ENCODE measurements at places on chromosomes 5 and 9.
A peak's percentile ranks its signal among the peaks of the same experiment; 100 is the strongest.

GRCh38 chr5:28165096-28165495 is 1126.7 kb upstream of the CDH9 start:
- no peak for DNase-seq

GRCh38 chr5:3301306-3301705 is 294.3 kb upstream of the IRX1 start:
- no peak for DNase-seq

DNA sequence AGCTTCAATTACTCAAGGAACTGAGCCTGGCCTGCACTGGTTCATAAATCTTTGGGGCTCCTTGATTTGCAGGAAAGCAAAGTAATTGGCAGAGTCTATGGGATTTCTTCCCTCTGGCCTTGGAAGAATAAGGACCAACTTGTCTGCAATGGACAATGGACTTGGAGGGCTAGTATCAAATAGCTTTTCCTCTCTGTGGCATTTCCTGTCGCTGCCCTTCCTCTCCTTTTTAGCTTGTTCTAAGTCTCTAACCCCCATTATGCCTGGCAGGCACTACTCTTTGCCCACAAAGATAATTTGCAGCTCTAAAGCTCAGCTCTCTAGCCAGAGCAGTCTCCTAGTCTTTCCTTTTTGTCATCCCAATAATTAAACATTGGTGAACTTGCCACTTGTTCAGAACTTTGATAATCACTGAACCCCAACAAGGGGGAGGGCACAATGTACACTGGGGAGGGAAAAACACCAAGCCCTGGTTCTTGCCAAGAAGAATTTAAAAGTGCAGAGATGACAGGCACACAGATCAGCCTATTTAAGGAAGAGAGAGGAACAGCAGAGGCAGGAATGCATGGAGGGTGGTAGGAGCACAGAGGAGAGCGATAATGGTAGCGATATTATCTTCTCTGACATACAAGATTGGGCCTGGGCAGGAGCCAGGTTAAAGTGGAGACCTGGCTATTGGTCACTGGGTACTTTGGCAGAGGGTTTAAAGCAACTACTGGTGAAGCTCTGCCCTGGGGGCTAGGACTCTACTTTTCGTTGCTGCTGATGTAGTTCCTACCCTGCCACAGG is 38.5 kb downstream of the FAM219A start:
- DNase-seq, result no peak

GRCh38 chr5:163105456-163105855 is 331.9 kb upstream of the CCNG1 start:
- no peak for DNase-seq

DNA sequence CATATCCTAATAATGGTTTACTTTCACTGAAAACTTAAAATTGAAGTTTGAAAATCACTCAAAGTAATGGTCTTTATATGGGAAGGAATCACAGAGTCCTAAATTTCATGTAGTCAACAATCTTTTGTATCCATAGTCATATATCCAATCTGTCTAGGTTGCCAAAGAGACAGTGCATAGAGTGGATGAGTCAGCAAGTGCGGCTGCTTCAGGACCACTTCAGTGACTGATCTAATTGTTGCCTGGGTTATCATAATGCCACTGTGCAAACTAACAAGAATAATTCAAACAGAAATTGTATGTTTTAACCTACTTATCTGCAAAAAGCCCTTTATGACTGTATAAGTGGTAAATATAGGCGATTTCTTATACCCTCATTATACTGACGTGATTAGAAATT is 211.3 kb upstream of the PRR16 start:
- no peak for DNase-seq

- no peak for DNase-seq
These were observed 2.4 kb downstream of the MACIR start for GRCh38 chr5:103260951-103261350.

DNA sequence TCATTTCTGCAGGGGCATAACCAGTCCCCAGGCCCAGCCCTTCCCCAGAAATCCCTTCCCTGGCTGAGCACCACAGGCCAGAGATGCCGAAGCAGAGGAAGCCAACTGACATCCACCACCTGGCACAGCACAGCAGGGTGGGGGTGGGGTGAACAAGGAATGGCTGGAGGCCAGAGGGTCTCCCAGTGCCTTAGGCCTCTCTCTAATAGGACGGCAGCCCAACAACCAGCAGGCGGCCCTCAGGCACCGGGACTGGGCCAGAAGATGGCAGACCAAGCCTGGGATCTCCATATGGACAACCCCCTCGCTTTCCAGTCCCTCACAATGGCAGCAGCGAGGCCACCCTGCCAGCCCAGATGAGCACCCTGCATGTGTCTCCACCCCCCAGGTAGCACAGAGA is 13.2 kb downstream of the PDLIM4 start:
- DNase-seq, result peak; percentile 7

GRCh38 chr5:125992050-125992449 is 431.2 kb upstream of the GRAMD2B start:
- DNase-seq, result no peak

- peak; percentile 56 for DNase-seq
These were observed 74.3 kb upstream of the DAB2IP start for GRCh38 chr9:121577166-121577565.

- DNase-seq, result no peak
These were observed 135.9 kb downstream of the COL23A1 start for GRCh38 chr5:178454303-178454702.

DNA sequence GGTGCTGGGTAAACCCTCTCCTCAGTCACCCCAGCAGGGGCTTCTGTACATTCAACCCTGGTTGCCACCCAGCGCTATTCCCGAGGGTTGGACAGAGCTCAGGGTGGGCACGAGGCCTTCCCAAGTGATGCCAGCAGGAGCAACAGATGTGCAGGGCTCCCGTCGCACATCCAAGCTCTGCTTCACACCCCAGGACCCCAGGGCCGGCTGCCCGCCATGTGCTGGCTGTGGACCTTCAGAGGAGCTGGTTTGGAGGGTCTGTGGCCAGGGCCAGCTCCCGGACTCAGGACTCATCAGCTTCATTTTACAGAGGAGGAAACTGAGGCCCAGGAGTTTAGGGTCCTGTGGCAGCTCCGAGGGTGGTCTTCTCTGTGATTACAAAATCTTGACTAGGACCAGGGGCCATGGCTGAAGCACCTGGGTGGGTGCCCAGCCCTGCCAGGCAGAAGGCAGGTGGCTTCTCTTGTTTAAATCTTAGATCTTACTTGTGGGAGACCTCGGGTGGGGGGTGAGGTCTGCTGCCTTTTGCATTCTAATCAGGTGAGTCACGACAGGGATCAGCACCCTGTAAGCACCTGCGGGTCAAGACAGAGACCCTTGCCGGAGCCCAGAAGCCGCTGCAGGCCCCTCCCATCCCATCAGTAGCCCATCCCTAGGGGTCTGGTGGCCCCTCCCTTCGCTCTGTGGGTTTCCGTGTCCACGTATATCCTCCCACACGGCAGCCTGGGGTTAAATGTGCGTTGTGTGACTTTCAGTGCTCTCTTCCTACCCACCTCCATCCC is 2.1 kb upstream of the SLC12A7 start:
- DNase-seq, result no peak

DNA sequence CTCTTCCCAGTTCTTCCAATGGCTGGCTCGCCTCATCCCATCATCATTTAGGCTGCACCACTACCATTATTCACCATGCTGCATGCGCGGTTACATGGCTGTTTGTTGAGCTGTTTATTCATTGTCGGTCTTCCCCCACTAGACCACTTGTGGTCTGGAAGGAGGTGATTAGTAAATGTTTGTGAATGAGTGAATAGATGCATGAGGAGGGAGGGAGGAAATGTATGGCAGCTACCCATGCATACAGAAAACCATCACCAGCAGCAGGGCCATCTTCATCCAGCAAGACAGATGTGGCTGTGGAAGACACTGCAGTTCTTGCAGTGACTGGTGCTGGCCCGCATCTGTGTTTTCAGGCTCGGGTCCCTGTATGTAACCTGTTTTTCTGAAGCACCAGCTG is 113.3 kb upstream of the SAP30L start:
- DNase-seq, result no peak

- no peak for DNase-seq
These were observed at the start of gene ASPN for GRCh38 chr9:92482329-92482728. Gene ASPN (minus strand): TSS chr9:92482506.

- DNase-seq, result no peak
These were observed 44.3 kb downstream of the ERBIN start for GRCh38 chr5:65970481-65971367.
